ENCODE measurements at places on chromosomes 1 and 21.
A peak's percentile ranks its signal among the peaks of the same experiment; 100 is the strongest.

DNA sequence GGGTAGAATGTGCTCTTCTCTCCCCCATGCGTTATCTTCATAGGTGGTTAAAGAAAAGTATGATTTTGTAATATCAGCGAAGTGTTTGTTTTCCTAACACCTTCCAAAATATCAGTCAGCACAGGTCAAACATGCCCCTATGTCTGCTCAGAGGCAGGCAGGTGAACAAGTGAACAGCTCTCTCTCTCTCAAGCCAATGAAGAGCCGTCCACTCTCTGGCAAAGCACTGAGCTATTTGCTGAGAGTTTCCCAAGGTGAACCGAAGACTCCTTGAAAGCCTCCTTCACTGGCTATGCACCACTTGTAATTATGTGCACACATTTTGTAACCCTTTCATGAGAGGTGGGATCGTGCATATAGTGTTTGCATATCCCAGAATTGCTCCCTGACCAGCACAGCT lies 47.7 kb downstream of the ST6GALNAC3 start:
- no peak for DNase-seq

DNA sequence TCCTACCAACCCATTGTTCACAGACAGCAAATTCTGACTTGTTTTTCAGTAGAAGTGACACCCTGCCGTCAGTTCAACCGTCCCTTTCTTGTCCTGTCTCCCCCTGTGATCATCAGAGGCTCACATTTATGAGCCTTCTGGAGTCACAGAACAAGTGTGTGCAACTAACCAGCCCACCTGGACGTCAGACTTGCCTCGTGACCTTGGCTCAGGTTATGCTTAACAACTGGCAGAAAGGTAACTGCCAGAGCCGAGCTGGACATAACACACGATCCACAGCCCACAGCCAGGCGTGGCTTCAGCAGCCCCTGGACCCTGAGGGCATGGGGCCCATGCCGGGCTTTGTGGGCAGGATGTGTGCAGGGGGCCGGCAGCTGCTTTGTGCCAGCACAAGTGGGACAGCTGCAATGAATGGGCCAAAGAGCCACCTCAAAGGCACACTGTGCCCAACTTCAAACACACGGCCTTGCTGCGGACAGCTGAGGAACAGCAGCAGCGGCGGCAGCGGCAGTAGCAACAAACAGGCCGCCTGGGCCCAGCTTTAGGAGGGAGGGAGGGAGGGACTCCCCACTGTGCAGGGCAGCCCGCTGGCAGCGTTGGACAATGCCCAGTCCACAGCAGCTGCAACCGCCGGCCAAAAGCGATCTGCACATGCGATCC lies 103.9 kb downstream of the ZBTB18 start:
- DNase-seq = peak; percentile 76

DNA sequence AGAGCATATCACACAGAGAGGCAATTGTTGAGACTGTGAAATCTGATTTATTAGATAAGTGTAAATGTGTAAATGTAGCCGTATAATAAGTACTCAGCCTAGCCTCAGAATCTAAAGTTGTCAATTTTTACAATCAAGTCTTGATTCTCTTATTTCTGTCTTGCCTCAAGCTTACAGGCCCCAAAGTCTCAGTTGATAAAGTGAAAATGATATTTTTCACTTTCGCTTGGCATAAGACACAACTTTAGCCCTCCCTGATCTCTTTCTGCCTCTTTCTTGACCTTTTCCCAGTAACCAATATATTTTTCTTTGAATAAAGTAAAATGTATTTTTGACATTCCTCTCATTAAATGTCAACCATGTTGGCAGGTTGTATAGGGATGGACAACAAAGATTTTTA lies 10.7 kb downstream of the CD5L start:
- DNase-seq = no peak

DNA sequence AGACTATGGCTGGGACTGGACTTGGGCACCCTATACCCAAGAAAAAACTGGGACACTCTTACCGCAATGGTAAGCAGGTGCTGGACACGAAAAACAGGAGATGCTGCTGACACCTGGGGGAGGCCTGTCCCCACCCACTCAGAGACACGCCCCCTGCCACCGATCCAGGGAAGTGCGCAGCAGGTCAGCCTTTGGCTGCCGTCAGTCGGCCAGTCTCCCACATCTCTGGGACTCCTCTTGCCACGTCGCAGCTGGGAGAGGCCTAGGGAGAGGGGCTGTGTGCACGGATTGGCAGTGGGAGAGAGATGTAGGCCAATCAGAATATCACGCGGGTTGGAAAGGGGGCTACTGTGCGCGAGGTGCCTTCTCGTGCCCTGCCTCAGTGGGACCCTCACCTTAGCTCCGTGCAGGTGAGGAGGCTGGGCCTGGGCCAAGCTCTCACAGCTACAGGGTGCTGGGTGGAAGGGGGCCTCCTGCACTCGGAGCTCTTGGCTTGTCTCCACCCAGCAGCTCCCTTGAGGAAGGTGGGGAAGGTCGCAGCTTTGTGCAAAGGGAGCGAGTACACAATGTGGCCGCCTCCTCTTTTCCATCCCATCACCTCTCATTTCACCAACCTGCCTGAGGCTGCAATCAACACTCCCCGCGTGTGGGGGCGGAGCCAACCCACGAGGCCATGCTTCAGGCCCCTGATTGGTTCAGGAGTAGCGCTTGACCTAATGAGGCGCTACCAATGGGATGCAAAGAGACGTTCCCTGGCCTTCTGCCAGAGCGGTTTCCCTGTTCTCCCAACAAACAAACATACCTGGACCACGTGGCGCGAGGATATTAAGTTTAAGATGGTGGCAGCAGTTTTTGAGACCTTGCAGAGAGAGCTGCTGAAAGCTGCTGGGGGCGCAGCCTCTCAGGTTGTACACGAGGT lies 25.7 kb upstream of the LDLRAP1 start:
- no peak for DNase-seq
